ENCODE measurements at places on chromosomes 4 and X. TPM values are rescaled to one million over a fixed set of nuclear protein-coding genes. Genes with fewer than 3 reads are reported as not detected.

Gene GRIA3
- total RNA-seq, result 5.0 TPM

Gene TCEAL9
- 202 TPM for total RNA-seq

Gene NAP1L5
- total RNA-seq, result 11.6 TPM

Gene EDNRA
- total RNA-seq, result 8.1 TPM

Gene DRP2
- 0.12 TPM for total RNA-seq
